NCI-H187 treated with DMSO at 0.1 percent for 48 hours (cell line): ENCODE measurements at places on chromosomes 4 and X.

- no peak for DNase-seq
These were observed 93.2 kb upstream of the NKX1-1 start for GRCh38 chr4:1499465-1499864.

GRCh38 chr4:112884406-112884805 lies 165.0 kb upstream of the ANK2 start:
- DNase-seq: no peak

- no peak for DNase-seq
These were observed 150.7 kb upstream of the MAB21L2 start for GRCh38 chr4:150431221-150431620.

- DNase-seq: no peak
These were observed 72.9 kb downstream of the CLNK start for GRCh38 chr4:10611673-10612072.

GRCh38 chr4:155809835-155810234 lies 51.0 kb downstream of the GUCY1B1 start:
- DNase-seq: no peak

GRCh38 chrX:147848543-147849443 lies 62.9 kb upstream of the FMR1 start:
- DNase-seq: no peak

DNA sequence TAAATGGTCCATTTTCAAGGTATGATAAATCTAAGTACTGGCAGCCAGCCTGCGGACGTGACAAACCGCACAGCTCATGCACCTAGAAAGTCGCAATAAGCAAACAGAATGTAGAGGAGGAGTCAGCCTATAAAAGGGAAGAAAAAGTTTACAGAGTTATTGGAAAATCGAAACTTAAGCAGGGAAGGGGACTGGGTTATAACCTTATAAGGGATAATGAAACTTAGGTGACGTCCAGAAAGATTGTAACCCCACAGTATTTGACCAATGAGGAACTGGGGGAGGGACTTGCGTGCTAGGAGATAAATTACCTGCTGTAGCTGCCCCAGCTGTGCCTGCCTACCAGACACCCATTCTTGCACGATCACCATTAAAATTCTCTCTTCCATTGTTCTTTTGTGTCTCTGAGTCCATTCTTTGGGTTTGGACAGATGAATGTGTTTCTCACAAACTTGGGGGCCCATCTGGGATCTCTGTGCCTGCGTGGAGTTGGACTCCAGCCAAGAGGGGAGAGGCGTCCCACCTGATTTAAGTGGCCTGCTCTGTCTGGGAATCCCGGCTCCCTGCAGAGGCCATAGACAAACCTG lies 61.0 kb downstream of the ZCCHC12 start:
- no peak for DNase-seq

GRCh38 chr4:172009446-172010230 lies 196.4 kb downstream of the GALNTL6 start:
- DNase-seq: no peak

- DNase-seq: no peak
These were observed 43.8 kb upstream of the NKX1-1 start for GRCh38 chr4:1449833-1450741.

- no peak for DNase-seq
These were observed 57.4 kb downstream of the PTTG2 start for GRCh38 chr4:38017609-38018008.

- no peak for DNase-seq
These were observed 14.3 kb downstream of the SGMS2 start for GRCh38 chr4:107838861-107839565.

DNA sequence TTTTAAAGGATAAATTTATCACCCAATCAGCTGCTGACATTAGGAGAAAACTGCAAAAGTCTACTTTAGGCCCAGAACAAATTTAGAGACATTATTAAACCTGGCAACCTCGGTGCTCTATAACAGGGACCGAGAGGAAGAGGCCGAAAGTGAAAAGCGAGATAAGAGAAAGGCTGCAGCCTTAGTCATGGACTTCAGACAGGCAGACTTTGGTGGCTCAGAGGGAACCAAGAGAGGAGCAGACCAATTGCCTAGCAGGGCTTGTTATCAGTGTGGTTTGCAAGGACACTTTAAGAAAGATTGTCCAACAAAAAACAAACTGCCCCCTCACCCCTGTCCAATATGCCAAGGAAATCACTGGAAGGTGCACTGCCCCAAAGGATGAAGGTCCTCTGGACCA lies 12.8 kb upstream of the UGT2B10 start:
- no peak for DNase-seq

DNA sequence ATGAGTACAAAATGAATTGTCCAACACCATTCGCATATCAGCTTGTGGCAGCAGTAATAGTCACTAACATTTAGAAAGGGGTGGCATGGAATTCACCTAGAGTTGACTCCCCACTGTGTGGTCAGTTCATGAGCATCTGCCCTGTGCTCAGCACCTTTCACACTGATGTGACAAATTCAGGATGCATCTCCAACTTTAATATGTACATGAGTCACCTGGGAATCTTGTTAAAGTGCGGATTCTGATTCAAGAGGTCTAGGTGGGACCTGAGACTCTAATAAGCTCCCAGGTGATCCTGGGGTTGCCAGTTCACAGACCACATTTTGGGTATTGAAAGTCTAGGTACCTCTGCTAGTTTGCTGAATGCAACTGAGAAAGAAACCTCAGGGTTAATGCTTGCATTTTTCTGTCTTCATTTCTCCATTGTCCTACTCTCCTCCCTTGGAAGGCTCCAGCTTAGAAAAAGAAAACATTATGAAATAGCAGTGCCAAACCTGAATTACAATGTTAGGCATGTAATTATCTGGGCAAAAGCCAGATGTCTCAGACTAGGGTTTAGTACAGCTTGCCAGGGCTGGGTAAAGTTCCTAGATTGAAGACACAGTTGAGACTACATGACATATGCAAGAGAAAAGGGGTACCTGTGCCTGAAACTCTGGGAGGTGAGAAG lies 32.7 kb downstream of the TMSB4X start:
- DNase-seq: no peak

GRCh38 chr4:1279253-1279652 lies 10.4 kb upstream of the MAEA start:
- DNase-seq: no peak

DNA sequence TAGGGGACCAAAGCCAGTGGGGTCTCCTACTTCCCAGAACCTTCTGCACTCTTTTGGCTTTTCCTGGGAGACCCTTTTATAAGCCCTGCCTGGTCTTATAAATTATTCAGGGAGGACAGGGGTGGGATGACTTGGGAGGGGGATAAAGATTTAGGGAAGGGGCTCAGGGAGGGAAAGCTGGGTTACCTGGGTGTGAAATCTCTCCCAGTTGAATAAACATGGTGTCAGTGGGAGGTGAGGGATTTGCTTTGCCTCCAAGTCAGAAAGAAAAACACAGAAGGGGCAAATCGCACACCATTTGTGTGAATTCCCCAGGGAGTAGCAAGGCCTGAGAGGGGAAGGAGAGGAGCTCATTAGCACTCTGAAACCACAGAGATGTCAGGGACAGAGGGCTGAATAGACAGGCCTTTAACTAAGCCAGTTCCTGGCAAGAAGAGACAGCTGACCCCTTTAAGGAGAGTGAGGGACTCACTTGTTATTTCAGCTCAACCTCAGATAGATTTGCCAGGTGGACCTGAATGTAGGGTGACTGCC lies at the start of gene RIPPLY1:
TSS of gene RIPPLY1 (minus strand) at position 51 of the 534 bp plus-strand sequence. CDS start 54 bp downstream, outside the sequence.
- no peak for DNase-seq

DNA sequence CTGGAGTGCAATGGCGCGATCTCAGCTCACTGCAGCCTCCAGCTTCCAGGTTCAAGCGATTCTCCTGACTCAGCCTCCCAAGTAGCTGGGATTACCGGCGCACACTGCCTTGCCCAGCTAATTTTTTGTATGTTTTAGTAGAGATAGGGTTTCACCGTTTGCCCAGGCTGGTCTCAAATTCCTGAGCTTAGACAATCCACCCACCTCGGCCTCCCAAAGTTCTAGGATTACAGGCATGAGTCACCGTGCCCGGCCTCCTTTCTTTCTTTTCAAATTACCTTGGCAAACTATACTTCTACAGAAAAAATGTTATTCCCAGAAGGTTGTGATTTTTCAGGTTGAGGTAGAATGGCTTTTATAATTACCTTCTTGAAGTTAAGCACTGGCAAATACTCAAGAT lies 321.9 kb upstream of the PRPS2 start:
- DNase-seq: no peak
